ENCODE measurements at places on chromosomes 16 and 17.

DNA sequence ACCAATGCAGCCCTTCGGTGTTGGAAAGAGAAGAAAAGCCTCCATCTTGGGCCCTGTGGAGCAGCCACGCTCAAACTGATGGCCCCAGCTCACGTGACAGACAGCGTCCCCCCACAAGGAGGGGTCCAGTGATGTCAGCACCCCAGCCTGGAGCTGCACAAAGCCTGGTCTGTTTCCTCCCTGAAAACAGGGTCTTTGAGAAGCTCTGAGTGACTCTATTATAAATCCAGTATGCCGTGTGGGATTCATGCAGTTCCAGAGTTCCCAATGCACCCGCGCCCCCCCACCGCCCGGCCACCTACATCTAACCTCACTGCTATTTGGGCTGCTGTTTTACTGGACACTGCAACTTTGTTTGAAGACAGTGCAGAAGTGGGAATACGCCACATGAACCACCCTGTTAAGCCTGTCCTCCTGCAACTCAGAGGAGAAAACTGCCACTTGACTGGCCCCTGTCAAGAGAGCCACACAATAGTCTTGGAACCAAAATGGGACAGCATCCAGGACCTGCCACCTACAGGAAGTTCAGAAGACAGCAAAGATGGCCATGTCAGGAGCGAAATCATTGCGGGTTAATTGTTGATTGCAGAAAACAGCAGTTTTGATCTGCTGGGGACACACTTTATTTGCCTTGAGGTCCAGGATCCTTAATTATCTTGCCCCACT, 33.1 kb downstream of the PMP22 start:
- DNase-seq = no peak

GRCh38 chr16:14378689-14379467, 251.2 kb downstream of the PARN start:
- DNase-seq = no peak

GRCh38 chr16:1913327-1914083, 4.7 kb downstream of the HS3ST6 start:
- DNase-seq = no peak

- DNase-seq = no peak
Observed at GRCh38 chr17:32697728-32698625, 178.9 kb downstream of the MYO1D start.

DNA sequence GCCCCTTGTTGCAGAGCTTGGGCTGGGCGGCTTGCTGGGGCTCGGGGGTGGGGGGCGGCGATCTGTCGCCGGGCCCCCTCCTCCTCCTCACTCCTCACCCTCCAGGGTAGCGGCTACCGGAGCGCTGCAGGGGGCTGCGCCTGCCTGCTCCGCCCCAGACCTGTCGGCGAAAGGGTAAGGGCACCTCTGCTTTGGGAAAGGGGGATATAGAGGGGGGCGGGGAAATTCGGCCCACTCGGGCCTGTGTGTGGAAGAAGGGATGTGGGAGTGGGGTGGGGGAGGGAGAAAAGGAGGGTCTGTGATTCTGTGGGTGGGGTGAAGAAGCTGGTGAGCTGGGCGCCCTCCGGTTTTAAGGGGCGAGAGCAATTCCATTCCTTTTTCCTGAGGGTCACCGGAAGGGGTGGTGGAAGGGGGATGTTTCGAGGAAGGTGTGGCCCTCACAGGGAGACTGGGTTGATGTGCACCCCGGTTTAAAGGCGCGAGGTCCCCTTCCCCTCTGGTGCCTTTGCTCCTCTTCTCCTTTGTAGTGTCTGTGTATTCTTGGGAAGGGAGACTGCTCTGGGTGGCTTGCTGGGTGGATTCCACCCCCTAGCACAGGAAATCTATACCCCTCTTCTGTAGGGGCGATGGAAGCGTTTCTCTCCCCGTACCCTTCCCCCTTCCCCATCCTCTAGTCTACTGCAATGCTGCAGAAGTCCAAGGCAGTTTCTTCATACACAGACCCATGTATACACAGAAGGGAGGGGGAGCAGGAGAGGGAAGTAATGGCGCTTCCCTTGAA, 878 bp downstream of the TAOK1 start:
- DNase-seq = no peak

DNA sequence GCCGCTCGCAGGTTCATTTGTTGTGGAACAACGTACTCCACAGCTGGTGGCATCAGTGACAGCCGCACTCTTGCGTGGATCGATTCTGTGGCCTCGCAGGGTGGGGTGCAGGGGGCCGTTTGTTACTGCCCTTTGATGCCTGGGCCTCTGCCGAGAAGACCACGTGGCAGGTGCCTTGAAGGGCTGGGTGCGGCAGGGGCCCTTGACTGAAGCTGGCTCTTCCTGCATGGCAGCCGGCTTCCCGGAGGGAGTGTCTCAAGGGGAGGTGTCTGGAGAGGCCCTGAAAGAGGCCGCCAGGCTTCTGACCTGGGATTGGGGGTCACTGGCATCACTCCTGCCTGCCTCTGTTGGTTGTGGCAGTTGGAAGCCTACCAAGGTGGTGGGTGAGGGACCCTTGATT, 43.8 kb downstream of the TBCD start:
- no peak for DNase-seq

DNA sequence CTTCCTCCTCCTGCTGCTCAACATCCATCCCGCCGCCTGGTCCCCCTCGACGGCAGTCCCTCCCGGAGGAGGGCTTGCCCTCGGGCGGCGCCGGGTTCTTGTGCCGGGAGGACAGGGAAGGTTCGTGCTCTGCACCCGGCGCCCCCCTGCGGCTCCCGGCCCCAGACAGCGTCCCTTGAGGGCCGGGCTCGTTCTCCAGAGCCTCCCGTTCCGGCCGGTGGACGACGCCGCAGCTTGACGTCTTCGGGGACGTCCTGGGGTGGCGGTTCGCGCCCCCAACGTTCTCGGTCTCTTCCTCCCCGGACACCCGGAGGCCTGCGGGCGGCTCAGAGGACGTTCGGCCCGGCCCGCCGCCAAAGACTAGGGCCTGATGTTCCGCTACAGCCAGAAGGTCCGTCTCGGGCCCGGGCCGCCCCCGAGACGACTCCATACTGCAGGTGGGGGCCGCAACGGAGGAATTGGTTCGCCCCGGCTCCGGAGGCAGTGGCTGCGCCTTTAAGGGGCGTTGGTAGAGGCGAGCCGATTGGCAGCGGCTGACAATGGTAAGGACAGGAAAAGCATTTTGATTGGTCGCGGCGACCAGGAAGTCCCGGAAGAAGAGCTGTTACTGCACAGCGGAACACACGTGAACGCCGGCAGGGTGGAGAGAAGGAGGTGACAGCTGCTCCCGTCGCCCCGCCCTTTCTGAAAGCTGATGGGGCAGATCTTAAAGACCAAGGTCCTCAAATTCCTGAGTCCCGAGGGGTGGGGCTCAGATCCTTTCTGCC, at the start of gene BORCS6:
Gene BORCS6 (minus strand): TSS at position 470 of the 767 bp plus-strand sequence. CDS start 40 bp downstream, at position 430.
- DNase-seq = peak; percentile 87

DNA sequence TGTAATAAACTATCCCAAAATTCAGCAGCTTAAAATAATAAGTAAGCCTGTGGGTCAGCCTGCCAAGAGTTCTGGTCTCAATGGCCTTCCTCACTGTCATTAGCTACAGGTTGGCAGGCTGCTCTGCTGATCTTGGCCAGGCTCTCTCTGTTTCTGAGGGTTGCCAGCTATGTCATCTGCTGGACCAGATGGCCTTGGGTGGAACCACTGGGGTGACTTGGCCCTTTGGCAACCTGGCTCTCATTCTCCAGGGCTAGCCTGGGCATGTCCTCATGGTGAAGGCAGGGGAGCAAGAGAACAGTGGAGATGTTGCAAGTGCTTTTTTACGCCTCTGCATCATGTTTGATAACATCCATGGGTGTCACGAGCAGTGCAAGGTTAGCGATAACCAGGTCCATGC, 13.9 kb downstream of the ITGAM start:
- DNase-seq = no peak

DNA sequence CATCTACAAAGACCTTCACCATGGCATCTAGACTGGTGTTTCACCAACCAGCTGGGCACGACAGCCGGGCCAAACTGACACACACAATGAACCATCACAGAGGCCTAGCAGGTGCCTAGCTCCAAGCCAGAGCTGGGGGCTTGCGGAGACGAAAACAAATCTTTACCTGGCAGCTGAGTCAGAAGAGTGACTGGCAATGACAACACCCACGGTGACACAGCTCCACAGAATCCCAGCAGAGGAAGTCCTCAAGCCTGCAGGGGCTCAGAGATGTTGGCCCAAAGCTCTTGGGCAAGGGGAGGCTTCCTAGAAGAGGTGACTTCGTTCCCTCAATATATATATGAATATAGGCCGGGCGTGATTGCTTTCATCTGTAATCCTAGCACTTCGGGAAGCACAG, 5.1 kb downstream of the MMP25 start:
- DNase-seq = no peak

DNA sequence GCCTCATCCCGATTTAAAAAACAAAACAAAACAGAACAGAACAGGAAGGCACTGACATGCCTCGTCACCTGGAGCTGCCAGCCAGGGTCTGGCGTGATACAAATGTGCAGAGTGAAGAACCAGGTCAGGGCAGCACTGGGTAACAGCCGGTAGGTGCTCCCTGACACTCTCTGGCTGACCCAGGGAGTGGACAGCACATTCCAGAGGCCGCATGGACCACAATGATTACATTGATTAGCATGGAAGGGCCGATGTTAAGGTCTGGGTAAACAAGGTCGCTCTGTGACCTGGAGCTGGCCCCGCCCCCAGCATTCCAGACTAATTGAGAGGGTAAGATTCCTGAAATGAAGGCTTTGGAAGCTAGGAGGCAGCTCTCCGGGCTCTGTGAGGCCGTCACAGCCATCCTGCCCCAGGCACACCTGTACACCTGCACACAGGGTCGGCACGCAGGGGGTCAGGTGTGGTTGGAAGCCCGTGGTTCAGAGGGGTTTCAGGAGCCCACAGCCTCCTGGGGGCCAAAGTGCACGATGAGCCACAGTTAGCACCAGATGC, 21.4 kb downstream of the PIEZO1 start:
- no peak for DNase-seq

GRCh38 chr17:64377769-64378282, 12.8 kb downstream of the PECAM1 start:
- DNase-seq = no peak

DNA sequence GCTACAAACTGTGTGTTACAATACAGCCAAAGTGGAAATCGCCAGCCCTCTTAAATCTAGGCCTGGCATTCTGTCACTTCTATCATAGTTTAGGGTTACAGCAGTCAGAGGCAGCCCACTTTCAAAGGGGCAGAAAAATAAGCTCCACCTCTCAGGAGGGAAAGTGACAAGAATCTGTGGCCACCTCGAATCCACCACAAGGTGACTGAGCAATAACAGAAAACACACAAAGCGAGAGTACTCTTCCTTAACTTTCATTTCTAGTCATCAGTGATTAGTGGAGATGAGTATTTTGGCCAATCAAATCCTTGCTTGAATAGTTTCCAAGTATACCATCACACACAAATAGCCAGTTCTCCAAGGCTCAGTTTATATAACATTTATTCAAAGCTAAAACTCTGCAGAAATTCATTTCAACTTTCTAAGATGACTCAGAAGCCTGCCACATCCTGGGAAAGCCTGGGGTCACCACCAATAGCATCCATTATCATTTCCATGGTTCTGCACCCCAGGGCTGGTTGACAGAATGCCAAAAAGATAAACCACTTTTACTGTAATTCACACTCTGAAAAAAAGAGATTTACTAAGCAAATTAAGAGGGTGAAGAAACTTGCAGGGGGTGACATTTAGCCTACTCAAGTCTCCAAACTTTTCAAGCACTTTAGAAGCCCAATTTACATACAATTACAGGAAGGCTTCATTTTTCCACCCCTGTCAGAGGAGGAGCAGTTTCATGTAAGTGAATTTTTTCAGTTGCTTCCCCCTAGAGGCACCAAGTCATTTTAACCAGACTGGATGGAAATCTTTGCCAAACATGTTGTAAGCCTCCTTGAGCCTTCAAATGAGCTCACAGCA, 66.8 kb downstream of the SALL1 start:
- no peak for DNase-seq

DNA sequence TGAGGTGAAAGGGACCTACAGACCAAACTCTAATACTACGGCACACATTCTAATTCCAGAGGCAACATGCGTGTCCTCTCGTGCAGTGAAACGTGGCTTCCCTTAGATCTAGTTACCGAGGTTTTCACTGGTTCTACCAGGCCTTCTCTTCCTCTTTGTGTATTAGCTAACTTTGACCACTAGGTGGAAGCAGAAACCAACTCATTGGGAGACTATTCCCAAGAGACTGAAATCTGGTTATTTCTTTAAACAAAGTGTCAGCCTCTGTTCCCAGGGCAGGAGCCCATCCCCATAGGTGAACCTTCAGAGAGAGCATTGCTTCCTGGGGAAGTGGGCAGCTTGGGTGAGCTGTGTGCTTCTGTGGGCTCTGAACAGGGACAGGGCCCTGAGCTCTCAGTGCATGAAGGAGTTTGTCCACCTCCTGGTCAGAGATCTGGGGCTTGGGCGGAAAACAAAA, 19.7 kb upstream of the RCVRN start:
- DNase-seq = peak; percentile 39

- DNase-seq = no peak
Observed at GRCh38 chr16:62404842-62405611, 368.8 kb upstream of the CDH8 start.

DNA sequence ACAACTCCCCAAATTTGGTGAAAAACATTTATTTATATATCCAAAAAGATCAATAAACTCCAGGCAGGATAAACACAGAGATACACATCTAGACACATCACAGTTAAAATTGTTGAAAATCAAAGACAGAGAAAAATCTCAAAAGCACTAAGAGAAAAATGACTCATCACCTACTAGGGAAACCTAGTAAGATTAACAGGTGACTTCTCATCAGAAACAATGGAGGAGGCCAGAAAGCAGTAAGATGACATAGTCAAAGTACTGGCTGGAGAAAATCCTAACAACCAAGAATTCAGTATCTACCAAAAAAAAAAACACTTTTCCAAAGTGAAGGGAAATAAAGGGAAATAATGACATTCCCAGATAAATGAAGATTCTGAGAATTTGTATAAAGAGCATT, 33.8 kb downstream of the ULK2 start:
- DNase-seq = no peak

DNA sequence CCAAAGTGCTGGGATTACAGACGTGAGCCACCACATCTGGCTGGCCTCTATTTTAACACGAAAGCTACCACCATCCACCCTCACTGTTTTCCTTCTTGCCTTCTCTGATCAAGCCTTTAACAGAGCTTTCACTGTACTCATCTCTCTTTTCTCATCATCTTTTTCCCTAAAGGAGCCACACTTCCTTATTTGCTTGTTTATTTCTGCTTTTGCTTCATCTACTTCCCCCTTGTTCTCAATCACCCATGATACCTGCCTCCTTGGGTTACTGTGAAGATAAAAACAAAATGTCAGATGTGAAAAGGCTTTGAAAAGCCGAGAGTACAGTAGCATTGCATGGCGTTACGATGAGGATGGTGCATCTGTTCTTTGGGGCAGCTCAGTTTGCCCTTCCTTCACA, 79.9 kb downstream of the ZNF18 start:
- no peak for DNase-seq

GRCh38 chr17:74011966-74012365, 191.5 kb upstream of the RPL38 start:
- no peak for DNase-seq

DNA sequence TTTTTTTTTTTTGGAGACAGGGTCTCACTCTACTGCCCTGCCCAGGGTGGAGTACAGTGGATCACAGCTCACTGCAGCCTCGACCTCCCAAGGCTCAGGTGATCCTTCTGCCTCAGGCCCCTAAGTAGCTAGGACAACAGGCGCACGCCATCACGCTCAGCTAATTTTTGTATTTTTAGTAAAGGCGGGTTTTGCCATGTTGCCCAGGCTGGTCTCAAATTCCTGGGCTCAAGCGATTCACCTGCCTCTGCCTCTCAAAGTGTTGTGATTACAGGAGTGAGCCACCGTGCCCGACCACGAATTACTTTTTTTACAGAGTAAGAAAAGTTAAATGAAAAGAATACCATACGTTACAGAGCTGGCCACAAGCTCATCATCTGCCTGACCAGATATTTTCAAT, 38.9 kb downstream of the AKAP10 start:
- DNase-seq = no peak

GRCh38 chr17:50863221-50863843, 2.8 kb downstream of the TOB1 start:
- DNase-seq = no peak
